GM23248 (cell line): ENCODE measurements at places on chromosomes 6 and 20. TPM values are rescaled to one million over a fixed set of nuclear protein-coding genes. Genes with fewer than 3 reads are reported as not detected.

DNA sequence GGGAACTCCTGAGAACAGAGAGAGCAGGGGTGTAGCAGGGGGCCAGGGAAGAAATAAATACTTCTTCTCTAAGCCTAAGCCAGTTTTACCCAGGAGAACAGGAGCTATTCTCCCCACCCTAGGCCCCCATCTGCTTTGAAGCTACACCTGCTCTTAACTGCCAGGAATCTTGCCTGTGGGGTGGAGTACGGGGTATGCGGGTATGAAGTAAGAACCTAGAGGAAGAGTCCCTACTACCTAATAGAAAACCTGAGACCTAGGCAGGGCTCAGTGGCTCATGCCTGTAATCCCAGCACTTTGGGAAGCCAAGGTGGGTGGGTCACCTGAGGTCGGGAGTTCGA, 1.5 kb downstream of the SLC29A1 start:
- no peak overlapping the region for H3K4me3 ChIP-seq
- H3K36me3 ChIP-seq, result no peaks in the 10 kb centered on the region
- H3K27me3 ChIP-seq, result no peaks in the 10 kb centered on the region
- peaks cover 30% of the 10 kb centered on the region for H3K4me1 ChIP-seq
- no peak overlapping the region for H3K27ac ChIP-seq
- no peak for DNase-seq

GRCh38 chr6:75091467-75092190, 114.2 kb downstream of the COL12A1 start:
- no peaks in the 10 kb centered on the region for H3K27me3 ChIP-seq
- no peak overlapping the region for H3K4me3 ChIP-seq
- peaks cover 90% of the 10 kb centered on the region for H3K36me3 ChIP-seq
- no peak for DNase-seq
- H3K4me1 ChIP-seq, result peaks cover 27% of the 10 kb centered on the region

PLA2G7 gene
- not detected in 2 replicates for polyA plus RNA-seq

- H3K4me1 ChIP-seq, result no peaks in the 10 kb centered on the region
- no peaks in the 10 kb centered on the region for H3K36me3 ChIP-seq
- no peak overlapping the region for H3K4me3 ChIP-seq
- DNase-seq, result peak; percentile 4
- H3K27ac ChIP-seq, result no peak overlapping the region
These were observed 5.9 kb downstream of the CST1 start for GRCh38 chr20:23744817-23745216.

DNA sequence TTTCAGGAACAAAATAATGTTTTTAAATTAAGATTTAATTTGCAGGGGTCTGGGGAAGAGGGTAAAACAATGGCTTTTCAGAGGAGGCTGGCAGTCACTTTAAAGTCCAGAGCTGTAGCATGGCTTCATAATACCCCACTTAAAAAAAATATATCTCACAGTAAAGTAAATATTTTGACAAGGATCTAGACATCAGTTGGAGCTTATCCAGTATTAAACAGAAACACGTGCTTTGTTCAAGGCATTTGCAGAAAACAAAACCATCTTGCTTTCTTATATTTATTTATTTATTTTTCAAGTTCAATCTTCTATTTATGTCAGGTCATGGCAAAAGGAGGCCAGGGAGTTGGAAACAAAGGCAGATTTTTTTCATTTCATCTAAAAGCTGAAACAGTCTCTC, 53.3 kb upstream of the PRL start:
- H3K27me3 ChIP-seq, result no peaks in the 10 kb centered on the region
- H3K4me3 ChIP-seq, result no peak overlapping the region
- no peak overlapping the region for H3K27ac ChIP-seq
- DNase-seq, result no peak
- H3K36me3 ChIP-seq, result no peaks in the 10 kb centered on the region

GRCh38 chr6:81722506-81723223, 29.8 kb downstream of the TENT5A start:
- DNase-seq, result no peak
- no peak overlapping the region for H3K27ac ChIP-seq
- H3K36me3 ChIP-seq, result no peaks in the 10 kb centered on the region
- H3K4me3 ChIP-seq, result no peak overlapping the region

DNA sequence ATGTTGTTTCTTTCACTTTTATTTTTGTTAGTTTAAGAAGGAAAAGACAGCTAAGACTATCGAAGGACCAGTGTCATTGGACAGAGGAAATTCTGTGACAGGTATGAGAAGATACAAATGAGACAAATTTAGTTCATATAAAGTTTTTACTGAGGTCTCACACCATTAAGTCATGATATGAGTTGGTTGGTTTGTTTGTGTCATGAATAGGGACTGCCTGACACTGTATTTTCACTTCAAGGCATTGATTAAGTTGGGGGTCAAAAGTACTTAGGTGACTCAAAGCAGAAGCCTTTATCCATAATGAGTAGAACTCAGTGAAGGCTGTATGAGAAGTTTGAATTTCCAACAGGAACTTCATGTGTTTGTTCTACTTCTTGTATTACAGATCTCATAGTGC, 21.3 kb upstream of the HIVEP2 start:
- no peak overlapping the region for H3K27ac ChIP-seq
- no peaks in the 10 kb centered on the region for H3K36me3 ChIP-seq
- H3K4me3 ChIP-seq, result no peak overlapping the region
- H3K4me1 ChIP-seq, result no peaks in the 10 kb centered on the region
- DNase-seq, result no peak
- no peaks in the 10 kb centered on the region for H3K27me3 ChIP-seq

- no peaks in the 10 kb centered on the region for H3K27me3 ChIP-seq
- 0 out of 2 replicates have a peak, but pooled peaks cover 13% of the 10 kb centered on the region for H3K4me1 ChIP-seq
- H3K27ac ChIP-seq, result no peak overlapping the region
- DNase-seq, result no peak
- H3K36me3 ChIP-seq, result no peaks in the 10 kb centered on the region
- H3K4me3 ChIP-seq, result no peak overlapping the region
These were observed 30.6 kb downstream of the PTCHD4 start for GRCh38 chr6:48080227-48081009.

PKIB gene
- 0.40 and 0.77 TPM in 2 replicates for polyA plus RNA-seq

CUL7 gene
- 21.8 and 23.7 TPM in 2 replicates for polyA plus RNA-seq

DNA sequence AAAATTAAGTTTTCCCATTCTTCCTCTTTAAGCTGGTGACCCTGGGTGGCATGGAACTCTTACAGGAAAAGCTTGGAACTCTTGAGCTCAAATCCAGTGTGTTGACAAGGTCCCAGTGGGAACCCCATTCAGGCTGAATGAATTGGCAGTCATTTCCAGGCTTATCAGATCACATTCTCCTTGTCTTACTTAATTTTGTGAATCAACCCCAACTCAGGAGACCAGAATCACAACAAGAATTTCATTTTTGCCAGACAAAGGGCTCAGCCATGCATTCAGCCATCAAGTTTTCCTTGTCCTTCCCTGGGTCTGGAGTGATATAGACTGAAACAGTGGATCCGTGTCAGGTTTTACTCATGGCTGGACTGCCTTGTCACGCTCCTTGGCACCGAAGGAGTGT, 92.1 kb upstream of the EEF1E1 start:
- no peak for DNase-seq
- no peaks in the 10 kb centered on the region for H3K27me3 ChIP-seq
- H3K4me3 ChIP-seq, result no peak overlapping the region
- H3K4me1 ChIP-seq, result 0 out of 2 replicates have a peak, but pooled peaks cover 11% of the 10 kb centered on the region
- no peaks in the 10 kb centered on the region for H3K36me3 ChIP-seq
- no peak overlapping the region for H3K27ac ChIP-seq

DNA sequence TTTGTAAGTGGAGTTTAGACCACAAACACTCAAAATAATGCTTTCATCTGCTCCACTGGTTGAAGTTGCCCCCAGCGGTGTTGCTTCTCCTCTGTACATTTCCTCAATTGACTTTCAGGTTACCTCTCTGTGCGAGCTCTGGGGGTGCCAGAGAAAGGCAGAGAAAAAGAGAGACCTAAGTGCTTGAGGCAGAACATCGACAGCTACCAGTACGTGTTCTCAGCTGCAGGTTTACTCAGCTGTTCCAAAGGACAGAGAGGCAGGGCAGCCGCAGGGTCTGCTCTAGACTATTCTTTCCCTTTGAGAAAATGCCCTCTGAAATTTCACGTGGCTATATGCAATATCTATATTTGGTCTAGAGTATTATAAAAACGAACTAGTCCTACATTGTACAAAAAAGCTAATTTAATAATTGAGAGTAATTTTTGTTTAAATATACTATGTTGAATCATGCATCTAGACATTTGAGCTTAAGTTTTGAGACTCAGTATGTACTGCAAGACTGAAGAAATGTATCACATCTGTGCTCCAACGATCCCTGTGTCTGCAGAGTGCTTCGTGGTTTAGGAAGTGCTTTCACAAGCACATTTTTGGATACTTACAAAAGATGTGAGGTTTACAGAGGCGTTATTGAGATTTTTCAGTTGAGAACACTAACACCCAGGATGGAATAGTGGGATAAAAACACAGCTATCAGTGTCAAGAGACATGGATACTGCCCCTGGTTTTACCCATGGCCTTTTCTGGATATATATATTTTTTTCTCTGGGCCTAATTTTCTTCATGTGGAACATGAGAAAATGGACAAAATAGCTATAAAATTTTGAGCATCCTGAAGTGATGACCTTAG, 453.6 kb upstream of the FLRT3 start:
- H3K4me3 ChIP-seq, result no peak overlapping the region
- H3K27ac ChIP-seq, result no peak overlapping the region
- no peaks in the 10 kb centered on the region for H3K36me3 ChIP-seq
- DNase-seq, result peak; percentile 64
- peaks cover 9% of the 10 kb centered on the region; the same call in 1 of the 2 replicates for H3K4me1 ChIP-seq

DNA sequence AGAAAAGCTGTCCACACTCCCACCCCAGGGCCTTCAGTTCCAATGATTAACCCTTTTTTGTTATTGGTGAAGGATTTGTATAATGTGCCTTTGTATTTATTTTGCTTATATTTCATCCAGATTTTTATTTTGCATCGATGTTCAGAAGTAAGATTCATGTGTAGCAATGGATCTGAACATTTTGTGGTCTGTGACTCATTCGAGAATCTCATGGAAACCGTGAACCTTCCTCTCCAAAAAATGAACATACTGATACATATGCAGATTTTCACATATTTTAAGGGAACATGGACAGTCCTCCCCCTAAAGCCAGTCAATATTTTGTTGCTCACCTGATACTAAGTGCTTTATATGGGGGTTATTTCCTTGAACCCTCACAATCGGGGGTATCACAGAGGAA, 421.8 kb upstream of the SOX4 start:
- no peaks in the 10 kb centered on the region for H3K36me3 ChIP-seq
- H3K4me1 ChIP-seq, result no peaks in the 10 kb centered on the region
- no peaks in the 10 kb centered on the region for H3K27me3 ChIP-seq

- no peaks in the 10 kb centered on the region for H3K36me3 ChIP-seq
- no peaks in the 10 kb centered on the region for H3K4me1 ChIP-seq
- DNase-seq, result no peak
These were observed 7.4 kb downstream of the CNBD2 start for GRCh38 chr20:35975576-35976373.

DNA sequence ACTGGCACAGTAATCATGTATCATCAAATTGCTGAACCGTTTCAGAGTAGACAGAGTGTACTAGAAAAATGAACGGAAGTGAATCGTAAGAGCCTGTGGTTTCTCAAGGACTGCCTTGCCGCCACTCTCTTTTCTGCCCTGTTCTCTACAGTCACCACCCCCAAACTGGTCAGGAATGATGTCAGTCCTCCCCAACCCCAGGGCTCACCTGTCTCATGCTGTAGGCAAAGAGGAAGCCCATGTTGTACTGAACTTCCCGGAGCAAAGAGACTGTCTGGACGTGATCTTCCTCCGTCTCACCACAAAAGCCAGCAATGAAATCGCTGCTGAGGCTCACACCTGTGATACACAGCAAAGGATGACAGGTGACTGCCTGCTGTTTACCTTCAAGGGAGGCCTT, 31.0 kb downstream of the CDK5RAP1 start:
- no peak overlapping the region for H3K27ac ChIP-seq
- no peaks in the 10 kb centered on the region for H3K27me3 ChIP-seq
- peaks cover 27% of the 10 kb centered on the region for H3K4me1 ChIP-seq
- DNase-seq, result no peak

DNA sequence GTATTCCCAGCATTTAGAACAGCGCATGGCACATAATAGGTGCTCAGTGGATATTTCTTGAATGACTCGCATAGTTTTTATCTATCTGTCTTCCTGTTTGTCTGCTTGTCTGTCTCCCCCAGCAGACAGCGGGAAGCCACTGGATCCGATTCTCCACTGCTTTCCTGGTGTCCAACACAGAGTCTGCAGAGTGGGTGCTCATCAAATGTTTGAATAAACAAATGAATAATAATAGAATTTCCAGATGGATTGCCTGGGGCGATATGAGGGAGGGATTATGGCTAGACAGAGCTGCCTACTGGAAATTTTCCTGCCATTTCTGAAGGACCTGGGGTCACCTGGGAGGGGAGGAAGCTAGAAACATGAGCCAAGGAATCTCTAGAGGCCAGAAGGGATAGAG, 18.9 kb downstream of the CDH22 start:
- no peak overlapping the region for H3K27ac ChIP-seq
- no peak for DNase-seq
- H3K4me3 ChIP-seq, result no peak overlapping the region
- H3K4me1 ChIP-seq, result no peaks in the 10 kb centered on the region
- H3K36me3 ChIP-seq, result no peaks in the 10 kb centered on the region

GRCh38 chr6:47479140-47479508, 1.5 kb downstream of the CD2AP start:
- no peaks in the 10 kb centered on the region for H3K27me3 ChIP-seq
- H3K4me1 ChIP-seq, result peaks cover 27% of the 10 kb centered on the region
- peak overlapping the region; percentile 81 for H3K27ac ChIP-seq
- H3K4me3 ChIP-seq, result peak overlapping the region; percentile 99

GRCh38 chr20:50518270-50518721, 8.1 kb downstream of the PTPN1 start:
- peak overlapping the region; percentile 52 for H3K27ac ChIP-seq
- peak overlapping the region; percentile 42 for H3K4me3 ChIP-seq
- peak; percentile 72 for DNase-seq

DNA sequence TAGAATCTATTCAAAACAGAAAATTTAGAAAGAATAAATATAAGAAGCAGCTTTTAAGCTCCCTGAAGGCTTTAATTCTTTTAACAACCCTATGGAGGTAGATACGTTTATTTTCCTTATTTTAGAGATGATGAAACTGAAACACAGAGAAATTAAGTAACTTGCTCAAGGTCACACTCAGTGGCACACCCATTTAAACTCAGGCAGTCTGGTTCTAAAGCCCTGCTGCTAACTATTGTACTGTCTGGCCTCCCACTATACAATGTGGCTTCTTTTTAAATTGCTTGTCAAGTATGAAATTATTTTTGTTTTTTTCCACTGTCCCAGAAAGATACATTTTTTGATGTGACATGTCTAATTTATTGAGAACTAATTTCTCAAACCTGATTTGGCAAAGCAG, 55.7 kb downstream of the FAM217A start:
- no peaks in the 10 kb centered on the region for H3K36me3 ChIP-seq
- H3K27ac ChIP-seq, result peak overlapping the region; percentile 89
- DNase-seq, result peak; percentile 41

TFB1M gene
- 13.4 and 14.0 TPM in 2 replicates for polyA plus RNA-seq

OR2J3 gene
- polyA plus RNA-seq, result not detected in 2 replicates
